ENCODE measurements at places on chromosomes 6 and 20. TPM values are rescaled to one million over a fixed set of nuclear protein-coding genes. Genes with fewer than 3 reads are reported as not detected.

The UBR2 gene
- 6.6 TPM for polyA plus RNA-seq

The NFATC2 gene
- 2.2 TPM for polyA plus RNA-seq

The ANGPT4 gene
- polyA plus RNA-seq, result 0.30 TPM

The CALHM6 gene
- polyA plus RNA-seq, result 11.9 TPM

The INSM1 gene
- 0.06 TPM for polyA plus RNA-seq

The SEMG1 gene
- polyA plus RNA-seq, result not detected

The TMC2 gene
- polyA plus RNA-seq, result 0.45 TPM

The KCNK16 gene
- polyA plus RNA-seq, result not detected

The CGA gene
- not detected for polyA plus RNA-seq

The AIG1 gene
- 30.2 TPM for polyA plus RNA-seq

The PRSS16 gene
- 0.67 TPM for polyA plus RNA-seq

The METTL24 gene
- 0.27 TPM for polyA plus RNA-seq

The SRXN1 gene
- 26.1 TPM for polyA plus RNA-seq

The B3GALT4 gene
- 8.5 TPM for polyA plus RNA-seq

The SLC22A1 gene
- 0.15 TPM for polyA plus RNA-seq

The SAMD5 gene
- polyA plus RNA-seq, result 0.56 TPM

The SMLR1 gene
- not detected for polyA plus RNA-seq

The CD109 gene
- polyA plus RNA-seq, result 1.7 TPM

Measured in adipose tissue (tissue), 3 donors.